ENCODE measurements at places on chromosomes 1 and 21.

GRCh38 chr1:7288992-7289391 is 482.1 kb upstream of the VAMP3 start:
- DNase-seq: no peak

- DNase-seq: no peak
Observed at GRCh38 chr1:244603498-244603897, 49.4 kb upstream of the DESI2 start.

- no peak for DNase-seq
Observed at GRCh38 chr1:194618101-194618500, 1431.7 kb upstream of the B3GALT2 start.

DNA sequence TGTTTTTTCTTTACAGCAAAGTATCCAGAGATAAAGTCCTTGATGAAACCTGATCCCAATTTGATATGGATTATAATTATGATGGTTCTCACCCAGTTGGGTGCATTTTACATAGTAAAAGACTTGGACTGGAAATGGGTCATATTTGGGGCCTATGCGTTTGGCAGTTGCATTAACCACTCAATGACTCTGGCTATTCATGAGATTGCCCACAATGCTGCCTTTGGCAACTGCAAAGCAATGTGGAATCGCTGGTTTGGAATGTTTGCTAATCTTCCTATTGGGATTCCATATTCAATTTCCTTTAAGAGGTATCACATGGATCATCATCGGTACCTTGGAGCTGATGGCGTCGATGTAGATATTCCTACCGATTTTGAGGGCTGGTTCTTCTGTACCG is 6.5 kb downstream of the DEGS1 start:
- DNase-seq: no peak

- no peak for DNase-seq
Observed at GRCh38 chr21:18499761-18500376, 96.3 kb upstream of the TMPRSS15 start.

- no peak for DNase-seq
Observed at GRCh38 chr1:87523466-87523865, 194.8 kb downstream of the LMO4 start.

DNA sequence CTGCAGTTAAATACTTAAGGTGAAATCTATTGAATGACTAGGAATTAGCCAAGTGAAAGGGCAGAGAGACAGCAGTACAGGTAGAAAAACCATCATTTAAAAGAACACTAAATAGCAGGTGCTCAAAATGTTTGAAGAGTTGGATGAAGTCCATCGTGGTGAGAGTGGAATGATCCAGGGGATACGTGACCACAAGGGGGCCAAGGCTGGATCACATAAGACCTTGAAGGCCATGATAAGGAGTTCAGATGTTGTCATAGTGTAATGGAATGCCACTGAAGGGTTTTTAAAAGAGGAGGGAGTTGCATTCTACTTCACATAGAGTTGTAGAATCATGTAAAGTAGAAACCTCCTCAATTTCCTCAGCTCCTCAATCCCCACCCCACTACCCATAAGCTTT is 34.8 kb upstream of the HOOK1 start:
- no peak for DNase-seq

GRCh38 chr1:30366911-30367310 is 356.5 kb downstream of the MATN1 start:
- no peak for DNase-seq

DNA sequence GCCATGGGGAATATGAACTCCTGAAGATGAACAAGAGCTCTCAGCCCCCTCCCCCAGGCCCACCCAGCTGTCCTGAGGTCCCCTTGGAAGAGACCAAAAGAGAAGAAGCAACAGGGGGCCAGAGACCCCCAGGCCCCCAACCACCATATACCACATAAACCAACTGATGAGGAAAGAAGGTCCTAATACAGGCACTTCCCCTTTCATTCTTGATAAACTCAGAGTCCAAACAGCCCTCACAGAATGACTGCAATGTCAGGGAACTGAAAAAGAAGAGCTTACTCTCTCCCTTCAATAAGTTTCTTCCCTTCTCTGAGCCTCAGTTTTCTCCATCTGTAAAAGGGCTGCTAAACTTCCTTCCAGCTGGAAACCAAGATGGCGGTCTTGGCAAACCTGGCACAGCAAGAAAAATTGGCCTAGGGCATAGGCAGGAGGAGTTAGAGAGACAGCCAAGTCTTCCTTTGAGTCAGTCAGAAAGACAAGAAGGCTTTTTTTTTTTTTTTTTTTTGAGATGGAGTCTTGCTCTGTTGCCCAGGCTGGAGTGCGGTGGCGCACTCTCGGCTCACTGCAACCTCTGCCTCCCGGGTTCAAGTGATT is 90.5 kb downstream of the VWA5B1 start:
- DNase-seq: no peak

DNA sequence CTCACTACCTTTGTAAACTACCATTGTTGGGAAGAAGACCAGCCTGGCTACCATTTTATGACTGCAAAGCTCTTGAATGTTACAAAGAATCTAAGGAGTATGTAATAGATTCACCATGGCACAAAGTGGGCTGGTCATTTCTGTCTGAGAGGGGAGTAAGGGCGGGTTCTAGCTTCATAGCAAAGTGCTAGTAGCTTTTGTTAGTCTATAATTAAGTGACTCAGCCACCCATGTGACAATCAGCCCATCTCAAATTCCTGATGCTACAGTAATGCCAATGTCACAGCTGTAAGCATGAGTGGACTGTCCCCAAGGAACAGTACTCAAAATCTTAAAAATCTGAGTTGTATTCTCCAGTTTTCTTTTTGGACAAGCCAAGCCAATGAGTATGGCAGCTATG is 15.4 kb upstream of the OTUD3 start:
- DNase-seq: no peak

- no peak for DNase-seq
Observed at GRCh38 chr1:27192039-27192529, 37.2 kb upstream of the SLC9A1 start.

- DNase-seq: no peak
Observed at GRCh38 chr1:212584092-212584886, 24.3 kb upstream of the ATF3 start.

GRCh38 chr1:219119839-219120238 is 53.8 kb upstream of the LYPLAL1 start:
- no peak for DNase-seq

DNA sequence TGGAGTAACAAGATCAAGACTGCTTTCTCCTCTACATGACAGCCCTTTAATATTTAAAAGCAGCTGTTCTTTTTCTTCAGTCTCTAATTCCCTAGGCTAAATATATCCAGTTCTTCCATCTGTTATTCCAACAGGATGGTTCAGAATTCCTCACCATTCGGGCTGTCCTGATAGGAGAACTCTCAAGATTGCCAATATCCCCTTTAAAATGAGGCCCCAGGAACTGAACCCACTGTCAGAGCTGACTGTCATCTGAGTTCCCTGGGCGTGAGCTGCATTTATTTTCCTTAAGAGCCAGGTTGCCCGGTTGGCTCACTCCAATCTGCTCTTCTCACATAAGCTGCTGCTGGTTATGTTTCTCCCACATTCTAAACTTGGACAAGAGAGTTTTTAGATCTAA is 177.6 kb downstream of the MIS18A start:
- no peak for DNase-seq

DNA sequence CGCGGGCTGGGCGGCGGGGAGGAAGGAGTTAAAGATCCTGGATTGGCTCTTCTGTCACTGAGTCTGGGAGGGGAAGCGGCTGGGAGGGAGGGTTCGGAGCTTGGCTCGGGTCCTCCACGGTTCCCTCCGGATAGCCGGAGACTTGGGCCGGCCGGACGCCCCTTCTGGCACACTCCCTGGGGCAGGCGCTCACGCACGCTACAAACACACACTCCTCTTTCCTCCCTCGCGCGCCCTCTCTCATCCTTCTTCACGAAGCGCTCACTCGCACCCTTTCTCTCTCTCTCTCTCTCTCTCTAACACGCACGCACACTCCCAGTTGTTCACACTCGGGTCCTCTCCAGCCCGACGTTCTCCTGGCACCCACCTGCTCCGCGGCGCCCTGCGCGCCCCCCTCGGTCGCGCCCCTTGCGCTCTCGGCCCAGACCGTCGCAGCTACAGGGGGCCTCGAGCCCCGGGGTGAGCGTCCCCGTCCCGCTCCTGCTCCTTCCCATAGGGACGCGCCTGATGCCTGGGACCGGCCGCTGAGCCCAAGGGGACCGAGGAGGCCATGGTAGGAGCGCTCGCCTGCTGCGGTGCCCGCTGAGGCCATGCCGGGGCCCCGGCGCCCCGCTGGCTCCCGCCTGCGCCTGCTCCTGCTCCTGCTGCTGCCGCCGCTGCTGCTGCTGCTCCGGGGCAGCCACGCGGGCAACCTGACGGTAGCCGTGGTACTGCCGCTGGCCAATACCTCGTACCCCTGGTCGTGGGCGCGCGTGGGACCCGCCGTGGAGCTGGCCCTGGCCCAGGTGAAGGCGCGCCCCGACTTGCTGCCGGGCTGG is at the start of gene NPR1:
TSS of gene NPR1 (plus strand) at position 170 of the 818 bp plus-strand sequence. CDS start at position 591, 421 bp downstream.
- DNase-seq: peak; percentile 11

- no peak for DNase-seq
Observed at GRCh38 chr21:32844653-32845436, 73.3 kb upstream of the PAXBP1 start.

DNA sequence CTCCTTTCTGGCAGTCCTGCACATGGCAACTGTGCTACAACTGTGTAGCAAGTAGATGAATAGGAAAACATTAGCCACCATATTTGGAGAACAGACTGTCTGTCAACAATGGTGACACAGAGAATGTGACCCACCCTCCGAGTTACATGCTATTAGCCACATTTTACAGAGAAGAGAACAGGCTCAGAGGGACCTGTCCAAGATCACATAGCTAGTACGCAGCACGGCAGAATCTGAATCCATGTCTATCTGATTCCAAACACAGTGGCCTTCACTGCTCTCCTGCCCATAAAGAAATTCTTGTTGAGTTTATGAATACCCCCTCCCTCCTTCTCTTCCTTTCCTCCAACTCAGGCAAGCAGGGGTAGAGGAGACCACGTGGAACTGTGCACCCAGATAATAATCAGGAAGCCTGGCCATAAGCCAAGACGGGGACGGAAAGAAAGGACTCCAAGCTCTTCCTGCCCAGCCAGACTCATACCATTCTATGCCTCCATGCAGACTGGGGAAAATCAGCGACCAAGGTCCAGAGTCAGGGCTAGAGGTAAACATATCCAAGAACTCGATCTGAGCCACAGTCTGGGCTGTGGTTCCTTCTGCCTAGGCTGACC is 78.8 kb downstream of the TRABD2B start:
- no peak for DNase-seq

DNA sequence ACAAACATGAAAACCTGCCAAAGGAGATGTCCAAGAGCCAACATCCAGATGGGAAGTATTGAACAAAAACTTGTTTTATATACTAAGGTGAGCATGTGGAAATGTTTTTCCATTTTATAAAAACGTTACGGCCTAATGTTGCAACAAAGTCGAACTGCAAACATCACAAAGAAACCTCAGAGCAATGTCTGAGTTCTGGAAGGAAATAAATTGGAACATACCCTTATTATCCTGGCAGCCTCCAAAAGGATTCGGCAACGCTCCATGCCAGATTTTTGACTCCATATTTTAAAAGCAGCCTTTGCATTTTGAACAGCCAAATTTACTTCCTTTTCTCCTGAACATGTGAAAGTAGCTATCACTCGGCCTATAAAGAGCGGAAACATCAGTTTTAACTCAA is 3.3 kb downstream of the ALDH9A1 start:
- DNase-seq: no peak

DNA sequence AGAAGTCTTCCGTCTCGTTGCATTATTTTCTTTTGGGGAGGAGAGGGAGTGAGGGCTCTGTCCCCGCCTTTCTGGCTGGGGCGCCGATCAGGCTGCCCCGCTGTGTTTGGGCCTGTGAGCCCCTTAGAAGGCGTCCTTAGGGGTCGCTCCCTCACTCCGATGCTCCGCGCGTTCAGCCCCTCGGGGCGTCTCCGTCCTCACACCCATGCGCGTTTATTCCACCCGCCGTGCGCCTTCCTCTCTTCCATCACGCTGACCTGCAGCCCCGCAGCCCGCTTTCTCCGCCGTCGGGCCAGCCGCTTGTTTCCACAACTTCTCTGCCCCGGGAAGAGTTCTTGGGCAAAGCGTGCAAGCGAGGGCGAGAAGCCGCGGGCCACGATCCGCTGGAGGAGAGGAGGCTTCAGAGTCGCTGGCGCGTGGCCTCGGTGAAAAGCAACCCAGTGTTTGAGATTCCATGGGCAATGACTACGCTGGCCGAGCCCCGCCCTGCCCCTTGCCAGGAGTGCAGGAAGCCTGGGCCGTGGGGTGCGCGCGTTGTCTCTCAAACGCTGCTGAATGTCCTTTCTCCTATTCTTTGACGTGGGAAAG is 27.7 kb downstream of the TRIM11 start:
- DNase-seq: no peak

DNA sequence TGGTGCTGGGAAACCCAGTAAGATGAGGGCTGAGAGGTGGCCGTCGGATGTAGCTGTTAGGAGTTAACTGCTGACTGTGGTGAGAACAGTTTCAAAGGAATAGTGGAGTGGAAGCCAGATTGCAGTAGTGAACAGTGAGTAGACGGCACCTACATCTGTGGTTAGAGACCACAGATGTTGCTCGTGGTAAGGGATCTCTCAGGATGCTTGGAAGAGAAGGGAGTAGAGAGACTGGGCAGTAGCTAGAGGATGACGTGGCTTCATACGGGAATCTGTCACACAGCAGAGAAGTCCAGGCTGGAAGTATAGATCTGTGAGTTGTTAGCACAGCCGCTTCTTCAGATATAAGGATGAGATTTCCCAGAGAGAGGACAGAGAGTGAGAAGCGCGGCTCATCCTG is 7.8 kb upstream of the ARTN start:
- no peak for DNase-seq

DNA sequence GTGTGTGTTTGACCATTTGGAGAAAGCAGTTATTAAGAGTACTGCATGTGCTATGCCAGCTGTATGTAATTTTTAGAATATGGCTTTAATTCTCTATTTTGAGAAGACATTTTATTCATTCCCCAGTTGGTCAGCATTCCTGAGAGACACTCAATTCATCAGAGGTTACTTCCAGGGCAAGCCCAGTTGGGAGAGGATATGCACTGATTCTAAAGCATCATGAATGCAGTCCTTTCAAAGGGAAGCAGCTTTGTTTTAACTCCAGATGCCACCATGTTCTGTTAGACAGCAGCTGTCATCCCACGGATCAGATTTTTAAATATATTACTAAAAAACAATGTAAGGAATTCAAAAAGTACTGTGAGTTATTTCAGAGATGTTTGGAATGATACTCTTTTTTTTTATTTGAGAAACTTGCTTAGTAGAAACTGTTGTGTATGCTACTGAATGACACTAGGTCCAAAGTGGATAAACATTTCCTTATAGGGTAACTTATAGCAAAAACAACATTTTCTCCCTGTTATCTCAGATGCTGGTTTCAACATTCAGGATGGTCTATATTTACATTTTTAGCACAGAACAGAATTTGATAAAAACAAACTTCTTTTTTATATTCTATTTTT is 149.5 kb upstream of the B3GALT2 start:
- DNase-seq: no peak

- DNase-seq: no peak
Observed at GRCh38 chr1:221335161-221336101, 406.5 kb downstream of the DUSP10 start.

DNA sequence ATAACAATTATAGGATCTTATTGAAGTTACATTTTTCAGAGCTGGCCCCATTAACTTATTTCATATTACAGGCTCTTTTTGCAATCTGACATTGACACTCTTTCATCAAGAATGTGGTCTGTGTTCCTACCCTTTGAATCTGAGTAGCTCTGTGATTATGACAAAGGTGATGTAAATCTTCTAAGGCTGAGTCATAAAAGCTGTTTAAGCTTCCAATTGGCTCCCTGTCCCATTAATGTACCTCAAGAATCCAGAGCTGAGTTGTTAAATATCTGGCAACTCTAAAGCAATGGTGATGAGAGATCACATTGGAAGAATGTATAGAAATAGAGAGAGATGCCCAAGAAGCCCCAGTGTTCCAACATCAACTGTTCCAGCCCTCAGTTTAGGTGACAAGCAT is 178.5 kb upstream of the DEPDC1 start:
- DNase-seq: no peak
